ENCODE measurements at places on chromosomes 16 and 17. TPM values are rescaled to one million over a fixed set of nuclear protein-coding genes. Genes with fewer than 3 reads are reported as not detected.
A peak's percentile ranks its signal among the peaks of the same experiment; 100 is the strongest.

DNA sequence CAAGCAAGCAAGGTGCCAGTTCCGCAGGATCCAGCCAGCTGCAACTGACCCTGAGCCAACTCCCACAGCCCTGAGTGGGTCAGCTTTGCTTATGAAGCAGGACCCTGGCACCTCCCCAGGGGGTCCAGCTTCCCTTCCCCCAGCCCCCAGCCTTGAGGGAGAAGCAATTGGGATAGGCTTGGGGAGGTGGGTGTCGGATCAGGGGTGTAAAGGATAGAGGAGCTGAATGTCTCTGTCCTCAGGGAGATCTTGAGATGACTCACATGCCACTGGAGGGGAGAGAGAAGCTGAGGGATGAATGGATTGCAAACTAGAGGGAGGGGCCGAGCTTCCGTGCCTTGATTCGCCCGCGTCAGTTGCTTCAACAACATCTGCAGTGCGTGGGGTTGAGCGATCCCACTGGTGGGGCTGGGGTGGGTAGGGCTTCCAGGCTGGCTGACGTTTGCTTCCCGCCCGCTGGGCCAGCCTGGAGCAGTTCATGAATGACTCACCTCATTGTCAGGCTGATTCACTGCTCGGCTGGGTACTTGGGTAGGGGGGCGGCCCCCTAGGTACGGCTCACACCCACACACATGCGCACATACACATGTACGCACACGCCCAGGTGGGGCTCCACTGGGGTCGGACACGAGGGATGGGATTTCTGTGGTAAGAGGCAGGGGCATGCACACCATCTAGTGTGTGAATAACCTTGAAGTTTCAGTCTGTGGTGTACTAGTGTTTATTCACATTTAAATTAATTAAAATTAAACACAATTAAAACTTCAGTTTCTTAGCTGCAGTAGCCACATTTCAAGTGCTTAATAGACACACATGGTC is 3.6 kb upstream of the HROB start:
- H3K4me3 ChIP-seq, result peak overlapping the region; percentile 31
- no peaks in the 10 kb centered on the region for H3K27me3 ChIP-seq
- peaks cover 19% of the 10 kb centered on the region for H3K4me1 ChIP-seq
- peak; percentile 46 for DNase-seq
- H3K27ac ChIP-seq, result no peak overlapping the region

- H3K4me1 ChIP-seq, result peaks cover 22% of the 10 kb centered on the region
- H3K36me3 ChIP-seq, result no peaks in the 10 kb centered on the region
- H3K27me3 ChIP-seq, result peaks cover 49% of the 10 kb centered on the region
- H3K4me3 ChIP-seq, result peak overlapping the region; percentile 67
- no peak overlapping the region for H3K27ac ChIP-seq
These were observed 1.4 kb upstream of the SPHK1 start for GRCh38 chr17:76382803-76383545.

GRCh38 chr16:4519274-4520058 is 19.1 kb downstream of the CDIP1 start:
- H3K36me3 ChIP-seq, result no peaks in the 10 kb centered on the region
- H3K27me3 ChIP-seq, result no peaks in the 10 kb centered on the region
- DNase-seq, result no peak
- no peak overlapping the region for H3K4me3 ChIP-seq
- no peak overlapping the region for H3K27ac ChIP-seq

DNA sequence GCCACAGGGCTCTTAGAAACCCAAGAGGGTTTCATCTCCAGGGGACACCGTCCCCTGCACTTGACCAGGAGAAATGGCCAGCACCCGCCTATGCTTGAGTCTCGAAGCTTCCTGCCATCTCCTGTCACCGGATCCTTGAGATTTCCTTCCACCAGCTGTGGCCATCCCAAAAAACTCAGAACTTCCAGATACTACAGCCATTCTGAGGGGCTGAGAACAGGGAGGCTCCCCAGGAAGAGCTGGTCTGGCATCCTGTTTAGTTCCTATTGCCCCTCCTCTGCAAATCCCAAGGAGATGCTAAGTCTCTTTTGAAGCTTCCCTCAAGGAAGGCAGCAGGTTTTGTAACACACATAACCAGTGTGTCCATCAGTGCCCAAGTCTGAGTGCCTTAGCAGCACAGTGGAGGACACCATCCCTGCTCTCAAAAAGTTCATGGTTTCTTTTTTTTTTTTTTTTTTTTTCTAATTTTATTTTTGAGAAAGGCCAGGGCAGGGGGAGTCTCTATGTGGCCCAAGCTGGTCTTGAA is 2.0 kb downstream of the UBALD2 start:
- peaks cover 27% of the 10 kb centered on the region for H3K4me1 ChIP-seq
- no peak overlapping the region for H3K27ac ChIP-seq
- no peaks in the 10 kb centered on the region for H3K36me3 ChIP-seq
- no peak for DNase-seq

DNA sequence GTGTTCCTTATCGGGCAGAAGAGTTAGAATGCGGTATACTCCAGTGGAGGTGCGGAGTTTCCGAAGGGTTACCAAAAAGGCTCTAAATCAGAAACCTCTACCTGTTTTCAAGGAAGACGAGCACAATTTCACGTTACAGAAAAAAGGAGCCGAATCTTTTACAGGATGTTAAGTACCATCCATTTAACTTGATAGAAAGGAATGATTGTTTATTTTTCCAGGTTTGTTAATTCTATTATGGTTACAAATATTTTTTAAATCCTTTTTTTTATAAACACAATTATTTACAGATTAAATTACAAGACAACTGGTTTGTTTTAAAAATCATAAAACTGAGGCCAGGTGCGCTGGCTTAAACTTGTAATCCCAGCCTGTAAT is 18.2 kb downstream of the ZNF213 start:
- H3K4me1 ChIP-seq, result no peaks in the 10 kb centered on the region
- peaks cover 66% of the 10 kb centered on the region for H3K27me3 ChIP-seq
- DNase-seq, result no peak

- peak; percentile 83 for DNase-seq
- no peaks in the 10 kb centered on the region for H3K27me3 ChIP-seq
- no peaks in the 10 kb centered on the region for H3K36me3 ChIP-seq
- H3K4me1 ChIP-seq, result peaks cover 88% of the 10 kb centered on the region
- H3K4me3 ChIP-seq, result no peak overlapping the region
These were observed 192.9 kb downstream of the CCDC182 start for GRCh38 chr17:57552114-57552624.

- H3K36me3 ChIP-seq, result no peaks in the 10 kb centered on the region
- no peaks in the 10 kb centered on the region for H3K4me1 ChIP-seq
- DNase-seq, result no peak
These were observed 3.2 kb upstream of the PABPN1L start for GRCh38 chr16:88869673-88869980.

DNA sequence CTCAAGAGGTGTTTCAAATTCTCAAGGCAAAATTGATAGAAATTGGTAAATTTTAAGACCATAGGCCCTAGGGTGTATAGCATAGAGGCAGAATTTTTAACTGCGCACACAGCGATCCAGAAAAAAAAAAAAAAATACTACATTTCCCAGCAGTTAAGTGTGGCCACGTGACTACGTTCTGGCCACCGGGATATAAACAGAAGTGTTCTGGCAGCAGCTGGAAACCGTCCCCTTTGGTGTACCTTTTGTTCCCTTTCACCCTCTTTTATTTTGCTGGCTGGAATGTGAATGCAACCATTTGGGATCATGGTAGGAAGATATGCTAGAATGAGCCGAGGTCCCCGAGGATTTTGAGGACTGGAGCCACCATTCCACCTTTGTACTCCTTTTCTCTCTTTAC is 52.7 kb upstream of the AKAP1 start:
- peaks cover 6% of the 10 kb centered on the region for H3K4me1 ChIP-seq
- H3K36me3 ChIP-seq, result no peaks in the 10 kb centered on the region
- H3K27ac ChIP-seq, result no peak overlapping the region

GRCh38 chr16:58324792-58325191 is 30.0 kb upstream of the PRSS54 start:
- H3K36me3 ChIP-seq, result no peaks in the 10 kb centered on the region
- no peaks in the 10 kb centered on the region for H3K27me3 ChIP-seq
- H3K27ac ChIP-seq, result no peak overlapping the region
- DNase-seq, result no peak

Gene CDRT15L2
- not detected for total RNA-seq

- peaks cover 16% of the 10 kb centered on the region for H3K36me3 ChIP-seq
- H3K4me3 ChIP-seq, result no peak overlapping the region
- no peak overlapping the region for H3K27ac ChIP-seq
- no peaks in the 10 kb centered on the region for H3K27me3 ChIP-seq
These were observed 66.0 kb downstream of the CDK12 start for GRCh38 chr17:39527220-39527813.

DNA sequence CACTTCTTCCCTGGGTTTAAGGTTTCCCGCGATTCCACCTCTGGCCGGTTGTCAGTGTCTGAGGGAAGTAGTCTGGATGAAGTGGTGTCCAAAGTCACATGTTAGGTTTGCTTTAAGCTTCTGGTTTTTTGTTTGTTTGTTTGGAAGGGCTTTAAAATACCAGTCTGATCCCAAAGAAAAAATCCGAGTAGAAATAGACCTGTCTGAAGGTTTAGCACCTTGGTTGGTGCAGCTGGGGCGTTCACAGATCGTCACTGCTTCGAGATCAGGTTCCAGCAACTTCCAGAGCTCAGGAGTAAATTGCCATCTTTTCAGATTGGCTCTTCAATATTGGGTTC is 567 bp downstream of the TMEM97 start:
- DNase-seq, result no peak
- peak overlapping the region; percentile 73 for H3K27ac ChIP-seq
- H3K4me3 ChIP-seq, result peak overlapping the region; percentile 80
- H3K27me3 ChIP-seq, result no peaks in the 10 kb centered on the region
- peaks cover 30% of the 10 kb centered on the region for H3K4me1 ChIP-seq

- no peak overlapping the region for H3K27ac ChIP-seq
- peak; percentile 23 for DNase-seq
- H3K4me1 ChIP-seq, result no peaks in the 10 kb centered on the region
- no peak overlapping the region for H3K4me3 ChIP-seq
- peaks cover 17% of the 10 kb centered on the region for H3K36me3 ChIP-seq
These were observed 68.5 kb upstream of the ATP2A3 start for GRCh38 chr17:4032738-4033137.

GRCh38 chr16:57911743-57912142 is 59.2 kb downstream of the CNGB1 start:
- no peaks in the 10 kb centered on the region for H3K27me3 ChIP-seq
- H3K4me3 ChIP-seq, result no peak overlapping the region
- no peak for DNase-seq
- H3K4me1 ChIP-seq, result no peaks in the 10 kb centered on the region
- H3K36me3 ChIP-seq, result no peaks in the 10 kb centered on the region

DNA sequence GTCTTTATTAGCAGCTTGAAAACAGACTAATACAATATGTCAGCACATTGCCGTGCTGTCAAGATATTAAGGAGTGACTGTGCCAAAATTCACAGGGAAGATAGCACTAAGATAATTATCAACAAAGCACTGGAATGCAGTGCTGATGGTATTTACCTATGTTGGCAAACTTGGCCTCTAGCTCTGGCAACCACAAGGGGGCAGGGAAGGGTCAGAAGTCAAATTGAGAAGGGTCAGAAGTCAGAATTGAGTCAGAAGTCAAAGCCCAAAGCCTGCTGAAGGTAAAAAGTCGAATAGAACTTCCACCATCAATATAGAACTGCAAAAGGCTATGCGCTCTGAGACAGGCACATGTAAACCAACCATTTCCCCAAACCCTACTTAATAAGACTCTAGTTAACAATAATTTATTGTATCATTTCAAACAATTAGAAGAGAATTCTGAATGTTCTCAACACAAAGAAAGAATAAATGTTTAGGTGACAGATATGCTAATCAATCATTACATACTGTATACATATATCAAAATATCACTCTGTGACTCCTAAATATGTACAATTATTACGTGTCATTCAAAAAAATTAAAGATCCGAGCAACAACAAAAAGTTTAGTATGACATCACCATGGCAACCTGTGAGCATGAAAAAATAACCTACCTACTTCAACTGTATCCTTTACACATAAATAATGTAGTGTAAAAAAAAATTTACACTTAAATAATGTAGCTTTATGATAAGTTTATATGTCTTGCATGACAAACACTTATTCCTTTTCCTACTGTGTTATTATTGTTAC is 916.1 kb downstream of the KCNJ2 start:
- H3K36me3 ChIP-seq, result no peaks in the 10 kb centered on the region
- no peaks in the 10 kb centered on the region for H3K27me3 ChIP-seq
- H3K27ac ChIP-seq, result no peak overlapping the region
- peak; percentile 77 for DNase-seq
- no peak overlapping the region for H3K4me3 ChIP-seq

DNA sequence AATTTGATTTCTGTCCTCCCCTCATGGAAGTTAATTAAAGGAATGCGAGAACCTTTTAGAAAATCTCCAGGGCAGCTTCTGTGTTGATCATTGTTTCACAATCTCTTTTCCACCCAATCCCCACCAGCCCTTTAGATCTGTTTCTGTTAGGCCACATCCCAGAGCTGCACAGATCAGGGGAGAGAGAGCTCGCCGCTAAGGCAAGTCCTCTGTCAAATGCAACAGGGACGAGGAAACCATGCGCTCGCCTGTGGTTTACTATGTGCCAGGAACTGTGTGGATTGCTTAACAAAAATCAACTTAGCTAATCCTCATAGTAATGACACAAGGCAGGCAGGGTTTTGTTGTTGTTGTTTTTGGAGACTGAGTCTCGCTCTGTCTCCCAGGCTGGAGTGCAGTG is 115.4 kb downstream of the SALL1 start:
- H3K36me3 ChIP-seq, result no peaks in the 10 kb centered on the region
- no peaks in the 10 kb centered on the region for H3K27me3 ChIP-seq
- no peaks in the 10 kb centered on the region for H3K4me1 ChIP-seq
- no peak overlapping the region for H3K4me3 ChIP-seq
- DNase-seq, result no peak

DNA sequence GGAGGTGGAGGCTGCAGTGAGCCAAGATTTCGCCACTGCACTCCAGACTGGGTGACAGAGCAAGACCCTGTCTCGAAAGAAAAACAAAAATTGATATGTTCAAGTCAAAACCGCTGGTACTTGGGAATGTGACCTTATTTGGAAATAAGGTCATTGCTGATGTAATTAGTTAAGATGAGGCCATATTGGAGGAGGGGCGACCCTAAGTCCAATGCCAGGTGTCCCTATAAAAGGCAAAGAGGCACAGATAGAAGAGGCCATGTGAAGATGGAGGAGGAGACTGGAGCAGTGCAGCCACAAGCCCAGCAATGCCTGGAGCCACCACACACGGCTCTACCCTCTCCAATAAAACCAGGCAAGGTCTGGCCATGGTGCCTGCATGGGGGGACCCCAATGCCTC is 50.8 kb upstream of the JPH3 start:
- DNase-seq, result no peak
- no peaks in the 10 kb centered on the region for H3K27me3 ChIP-seq
- no peak overlapping the region for H3K4me3 ChIP-seq
